Tibial nerve (tissue), 4 donors: ENCODE measurements at places on chromosomes 7 and 10. TPM values are rescaled to one million over a fixed set of nuclear protein-coding genes. Genes with fewer than 3 reads are reported as not detected.

SOSTDC1 gene
- total RNA-seq, result 0.87 TPM

EPHB6 gene
- total RNA-seq, result 28.3 TPM

PDK4 gene
- total RNA-seq, result 490 TPM

C10orf90 gene
- total RNA-seq, result not detected

ACSL5 gene
- 13.8 TPM for total RNA-seq

AVPI1 gene
- 253 TPM for total RNA-seq

TMEM140 gene
- 31.8 TPM for total RNA-seq

TFR2 gene
- not detected for total RNA-seq

VTI1A gene
- 96.5 TPM for total RNA-seq

IL15RA gene
- 9.0 TPM for total RNA-seq

CYP3A7 gene
- total RNA-seq, result not detected

NRG3 gene
- total RNA-seq, result 0.84 TPM

SP8 gene
- total RNA-seq, result not detected

ZP3 gene
- 19.4 TPM for total RNA-seq

ASIC3 gene
- 6.0 TPM for total RNA-seq
